Pons (tissue), 1 donor: ENCODE measurements at places on chromosomes 5 and 9.

DNA sequence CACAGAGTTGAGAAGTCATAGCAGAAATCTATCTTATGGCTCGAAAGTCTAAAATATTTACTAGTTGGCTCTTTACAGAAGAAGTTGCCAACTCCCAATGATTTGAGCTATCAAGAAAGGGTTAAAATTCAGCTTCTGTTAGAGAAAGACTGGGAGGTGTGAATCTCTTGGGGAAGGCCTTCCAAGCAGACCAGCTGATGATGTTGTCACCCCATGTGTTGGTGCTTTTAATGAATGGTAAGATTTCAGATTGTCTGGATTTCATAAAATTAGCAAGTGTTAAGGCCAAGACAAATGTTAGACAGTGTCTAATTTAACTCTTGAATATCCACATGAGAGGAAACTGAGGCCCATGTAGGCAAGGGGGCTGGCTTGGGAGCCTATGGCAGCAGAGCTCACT, 63.9 kb downstream of the PPARGC1B start:
- DNase-seq: no peak

- DNase-seq: no peak
Measured at GRCh38 chr5:24615159-24615558, 29.6 kb downstream of the CDH10 start.

- DNase-seq: no peak
Measured at GRCh38 chr5:142421621-142422397, 97.0 kb upstream of the SPRY4 start.

- DNase-seq: no peak
Measured at GRCh38 chr5:90548069-90548593, 10.5 kb upstream of the ADGRV1 start.

DNA sequence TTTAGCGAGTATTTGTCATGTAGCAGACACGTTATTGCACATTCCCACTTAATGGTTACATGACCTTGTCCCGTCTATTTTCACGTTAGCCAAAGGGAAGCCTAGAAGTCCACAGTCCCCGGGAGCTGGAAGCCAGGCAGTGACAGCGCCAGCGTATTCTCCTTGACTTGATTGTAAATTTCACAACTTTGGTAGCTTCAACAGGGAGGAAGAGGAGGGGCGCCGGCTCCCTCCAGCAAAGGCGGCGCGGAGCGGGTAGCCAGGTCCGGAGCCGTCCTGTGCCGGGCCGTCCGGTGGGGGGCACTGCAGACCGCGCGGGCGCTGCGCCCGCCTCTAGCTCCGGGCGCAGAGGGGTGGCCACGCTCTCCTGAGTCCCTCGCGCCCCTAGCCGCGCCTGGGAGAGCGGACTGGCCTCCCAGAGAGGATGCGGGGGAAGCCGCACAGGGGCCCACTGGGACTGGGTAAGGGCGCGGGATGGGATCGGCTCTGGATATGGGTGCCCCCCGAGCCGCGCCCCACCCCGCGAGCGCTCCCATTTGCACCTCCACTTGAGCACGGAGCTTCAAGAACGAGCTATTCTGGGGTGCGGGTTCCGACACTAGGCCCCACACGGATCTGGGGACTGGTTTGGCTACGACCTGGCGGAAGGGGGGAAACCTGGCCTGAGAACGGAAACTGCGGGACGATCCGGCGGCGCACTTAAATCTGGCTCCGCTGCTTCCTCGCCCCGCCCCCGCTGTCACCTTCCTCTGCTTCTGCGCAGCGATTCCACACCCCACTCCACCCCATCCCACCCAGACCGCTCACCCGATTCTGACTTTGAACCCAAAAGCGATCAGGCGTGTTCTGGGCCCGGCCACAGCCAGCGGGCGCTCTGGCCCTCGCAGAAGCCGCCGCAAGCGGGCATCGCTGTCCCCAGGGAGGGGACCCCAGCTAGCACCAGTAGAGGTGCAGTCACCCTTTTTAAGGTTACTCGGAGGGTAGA, 23.8 kb downstream of the KLF4 start:
- no peak for DNase-seq
